ENCODE measurements at places on chromosomes 7 and 10.
A peak's percentile ranks its signal among the peaks of the same experiment; 100 is the strongest.

GRCh38 chr7:139916717-139917395 is 87.8 kb downstream of the TBXAS1 start:
- no peak for DNase-seq

GRCh38 chr7:34115503-34115902 is 210.2 kb downstream of the BMPER start:
- no peak for DNase-seq

DNA sequence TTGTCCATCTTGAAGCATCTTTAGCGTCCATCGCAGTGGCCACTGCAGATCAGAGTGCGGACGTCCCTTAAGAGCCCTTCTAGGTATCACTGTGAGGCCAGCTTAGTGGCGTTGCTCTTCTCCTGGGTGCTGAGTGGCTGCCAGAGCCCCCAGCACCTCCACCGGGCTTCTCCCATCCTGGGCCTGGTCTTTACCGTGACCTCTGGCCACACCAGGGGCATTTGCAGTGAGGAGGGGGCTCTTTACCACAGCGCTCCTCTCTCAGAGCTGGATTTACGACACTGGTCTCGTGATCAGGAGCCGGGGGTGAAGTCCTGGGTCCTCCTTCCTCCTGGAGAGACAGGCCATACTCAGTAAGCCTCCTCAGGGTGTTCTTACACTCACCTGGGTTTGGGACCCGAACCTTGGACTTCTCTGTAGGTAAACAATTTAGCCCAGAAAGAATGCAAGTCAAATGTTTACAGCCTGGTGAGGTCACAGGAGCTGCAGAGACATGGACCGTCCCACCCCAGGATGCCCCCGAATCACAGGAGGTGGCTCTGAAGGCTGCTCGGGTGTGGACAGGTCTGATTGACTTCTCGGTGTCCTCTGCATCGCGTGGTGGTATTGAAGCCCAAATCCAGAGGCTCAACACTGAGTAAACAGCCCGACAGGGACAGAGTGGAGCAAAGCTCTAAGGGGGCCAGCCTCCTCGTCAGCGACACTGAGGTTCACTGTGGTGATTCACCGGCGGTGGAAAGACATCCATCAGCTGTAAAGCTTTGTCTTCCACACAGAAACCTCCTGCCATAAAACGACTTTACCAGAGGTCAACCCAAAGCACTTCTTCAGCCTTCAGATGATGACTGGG is 33.0 kb downstream of the JAKMIP3 start:
- DNase-seq, result no peak

DNA sequence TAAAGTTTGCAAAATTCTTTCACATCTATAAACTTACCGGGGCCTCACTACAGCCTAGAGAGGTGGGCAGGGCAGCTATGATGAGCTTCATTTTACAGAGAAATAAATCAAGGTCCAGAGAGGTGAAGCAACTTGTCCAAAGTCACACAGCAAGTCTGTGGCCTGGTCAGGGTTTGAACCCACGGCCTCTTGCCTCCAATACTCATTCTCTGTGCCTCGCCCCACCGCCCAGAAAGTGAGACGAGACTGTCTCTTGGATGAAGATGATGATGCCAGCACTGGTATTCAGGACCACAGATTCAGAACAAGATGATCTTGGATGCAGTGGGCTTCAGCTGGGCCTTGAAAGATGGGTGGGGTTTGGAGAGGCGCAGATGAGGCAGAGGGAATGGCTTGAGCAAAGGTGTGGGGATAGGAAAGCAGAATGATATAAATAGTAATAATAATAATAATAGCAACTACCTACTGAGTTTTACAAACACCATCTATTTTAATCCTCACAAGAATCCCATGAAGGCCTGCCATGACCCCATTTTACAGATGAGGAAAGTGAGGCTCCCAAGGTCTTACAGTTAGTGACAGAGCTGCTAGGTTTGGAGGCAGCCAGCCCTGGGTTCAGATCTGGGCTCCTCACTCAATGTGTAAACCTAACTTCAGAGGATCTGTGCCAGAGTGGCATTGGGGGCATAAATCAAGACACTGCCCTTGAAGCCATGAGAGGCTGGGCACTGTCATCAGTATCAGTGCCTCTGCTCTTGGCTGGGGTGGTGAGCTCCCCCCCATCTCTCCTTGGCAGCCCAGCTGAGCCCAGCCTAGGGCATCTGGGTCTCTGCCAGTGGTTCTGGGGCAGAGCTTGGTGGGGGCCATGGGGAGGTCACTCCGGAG is 70.0 kb downstream of the NEURL1 start:
- DNase-seq, result no peak

- no peak for DNase-seq
Measured at GRCh38 chr10:46215426-46215825, 71.4 kb upstream of the ANTXRL start.

- DNase-seq, result no peak
Measured at GRCh38 chr10:70542565-70542938, 60.0 kb downstream of the PRF1 start.

- DNase-seq, result no peak
Measured at GRCh38 chr10:122298206-122298597, 27.1 kb downstream of the BTBD16 start.

DNA sequence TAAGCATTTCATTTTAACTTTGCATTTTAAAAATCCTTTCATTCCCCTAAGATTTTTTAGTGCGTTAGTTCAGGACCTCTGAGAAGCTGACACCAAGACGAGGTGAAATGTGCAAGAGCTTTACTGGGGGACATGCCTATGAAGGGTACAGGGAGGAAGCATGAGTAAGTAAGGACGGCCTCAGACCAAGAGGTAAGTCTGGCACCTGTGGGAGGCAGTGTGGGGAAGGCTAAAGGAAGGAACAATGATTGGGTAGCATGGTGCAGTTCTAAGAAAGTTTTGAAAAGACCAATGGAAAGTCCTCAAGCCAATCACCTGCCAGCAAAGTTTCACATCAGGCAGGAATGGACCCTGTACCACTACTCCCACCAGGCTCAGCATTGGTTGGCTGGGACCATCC is 369.2 kb downstream of the GFRA1 start:
- DNase-seq, result no peak

GRCh38 chr7:8783229-8783628 is 349.8 kb downstream of the NXPH1 start:
- no peak for DNase-seq

DNA sequence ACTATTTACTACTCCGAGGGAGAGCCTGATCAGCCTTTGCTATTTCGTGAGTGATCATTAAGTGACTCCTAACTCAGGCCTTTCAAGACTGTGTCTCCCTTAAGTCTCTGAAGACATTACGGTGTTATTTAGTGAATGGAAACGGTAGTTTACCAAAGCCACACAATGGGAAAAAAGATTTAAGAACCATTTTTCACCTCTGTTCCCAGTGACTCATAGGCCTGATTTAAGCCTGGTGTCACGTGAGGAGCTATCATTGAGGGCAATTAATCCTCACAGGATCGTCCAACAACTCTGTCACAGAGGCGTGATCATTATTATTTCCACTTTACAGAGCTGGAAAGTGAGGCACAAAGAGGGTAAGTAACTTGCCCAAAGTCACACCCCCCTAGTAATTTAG is 20.3 kb downstream of the C10orf90 start:
- no peak for DNase-seq

DNA sequence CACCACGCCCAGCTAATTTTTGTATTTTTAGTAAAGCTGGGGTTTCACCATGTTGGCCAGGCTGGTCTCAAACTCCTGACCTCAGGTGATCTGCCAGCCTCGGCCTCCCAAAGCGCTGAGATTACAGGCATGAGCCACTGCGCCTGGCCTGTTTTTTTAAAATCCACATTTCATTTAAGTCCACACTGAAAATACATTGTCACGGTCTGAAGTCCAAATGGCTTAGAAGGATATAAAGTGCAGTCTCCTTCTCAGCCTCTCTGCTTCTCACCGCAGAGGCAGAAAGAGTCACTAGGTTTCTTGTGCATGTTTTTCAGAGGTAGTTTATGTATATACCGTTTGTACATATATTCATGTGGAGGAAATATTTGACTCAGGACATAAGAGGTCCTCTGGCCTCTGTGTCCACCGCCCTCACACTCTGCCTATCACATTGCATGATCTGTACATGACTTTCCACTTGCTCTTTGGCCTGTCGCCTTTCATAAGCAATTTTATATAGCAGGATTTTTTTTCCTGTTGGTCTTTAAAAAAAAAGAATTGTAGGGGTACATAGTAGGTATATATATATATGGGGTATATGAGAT is 42.9 kb downstream of the BLNK start:
- DNase-seq, result no peak

DNA sequence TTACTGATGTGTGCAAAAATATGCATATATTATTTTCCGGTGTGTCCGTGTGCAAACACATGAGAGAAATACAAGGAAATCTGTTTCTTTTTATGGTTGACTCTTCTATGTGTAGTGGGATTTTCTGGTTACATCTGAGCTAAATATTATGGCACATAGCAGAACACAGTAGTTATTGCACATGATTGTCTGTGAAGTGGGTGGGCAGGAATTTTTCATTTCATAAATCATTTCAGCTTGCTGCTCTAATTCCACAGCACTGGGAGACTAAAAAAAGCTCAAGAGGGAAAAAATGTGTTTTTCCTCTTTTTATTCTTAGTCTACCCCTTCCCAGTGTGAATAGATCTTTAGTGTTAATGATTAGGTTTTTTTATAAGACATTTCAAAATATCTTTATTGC is 197.9 kb downstream of the MBL2 start:
- DNase-seq, result no peak

DNA sequence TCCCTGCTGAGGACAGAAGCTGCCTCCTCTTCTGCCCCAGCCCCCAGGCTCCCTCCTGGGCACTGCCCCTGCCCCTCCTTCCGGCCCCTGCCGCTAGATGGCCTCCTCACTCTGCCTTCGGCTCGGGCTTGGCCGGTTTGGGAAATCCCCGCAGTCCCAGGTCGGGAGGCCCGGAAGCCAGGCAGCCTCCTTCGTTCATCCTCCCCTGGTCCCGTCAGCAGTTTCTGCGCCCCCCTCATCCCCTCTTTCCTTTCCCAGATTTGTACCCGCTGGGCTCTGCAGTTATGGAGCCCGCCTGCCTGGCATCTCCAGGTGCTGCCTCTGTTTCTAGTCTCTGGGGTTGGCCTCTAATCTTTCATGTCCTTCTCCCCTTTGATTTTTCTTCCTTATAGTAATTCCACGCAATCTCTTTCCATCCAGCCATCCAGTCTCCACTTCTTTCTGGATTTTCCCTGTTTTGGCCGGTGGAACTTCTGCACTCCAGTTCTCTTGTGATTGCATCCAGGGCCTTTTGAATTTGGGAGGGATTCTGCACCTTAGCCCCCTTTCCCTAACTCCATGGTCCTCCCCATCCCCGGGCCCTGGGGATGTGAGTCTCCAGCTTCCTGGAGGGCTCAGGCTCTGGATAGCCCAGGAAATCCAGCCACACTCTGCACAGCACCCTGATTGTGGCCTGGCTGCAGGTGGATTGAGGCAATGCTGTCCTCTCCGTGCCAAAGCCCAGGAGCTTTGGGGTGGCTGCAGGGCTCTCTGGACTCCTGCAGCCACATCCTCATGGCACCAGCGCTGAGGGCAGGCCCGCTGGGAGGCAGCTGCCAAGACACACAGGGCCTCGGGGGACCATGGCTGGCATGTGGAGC is 3.3 kb upstream of the SHH start:
- DNase-seq, result peak; percentile 50

DNA sequence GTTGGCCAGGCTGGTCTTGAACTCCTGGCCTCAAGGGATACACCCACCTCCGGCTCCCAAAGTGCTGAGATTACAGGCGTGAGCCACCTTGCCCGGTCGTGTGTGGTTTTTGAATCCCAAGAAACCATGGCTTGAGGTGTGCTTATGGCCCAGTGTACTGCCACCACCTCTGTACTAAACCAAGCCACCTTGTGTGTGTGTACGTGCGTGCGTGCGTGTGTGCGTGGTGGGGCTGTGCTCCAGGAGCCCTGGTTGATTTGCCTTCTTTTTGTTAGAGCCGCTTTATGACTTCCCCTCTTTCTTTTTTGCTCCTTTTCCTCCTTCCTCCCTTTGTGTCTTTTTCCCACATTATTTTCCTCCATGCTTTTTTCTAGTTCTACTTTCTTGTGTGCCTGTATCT is 121.4 kb downstream of the CAMK1D start:
- no peak for DNase-seq

GRCh38 chr10:116688741-116689495 is 53.4 kb downstream of the HSPA12A start:
- DNase-seq, result no peak

DNA sequence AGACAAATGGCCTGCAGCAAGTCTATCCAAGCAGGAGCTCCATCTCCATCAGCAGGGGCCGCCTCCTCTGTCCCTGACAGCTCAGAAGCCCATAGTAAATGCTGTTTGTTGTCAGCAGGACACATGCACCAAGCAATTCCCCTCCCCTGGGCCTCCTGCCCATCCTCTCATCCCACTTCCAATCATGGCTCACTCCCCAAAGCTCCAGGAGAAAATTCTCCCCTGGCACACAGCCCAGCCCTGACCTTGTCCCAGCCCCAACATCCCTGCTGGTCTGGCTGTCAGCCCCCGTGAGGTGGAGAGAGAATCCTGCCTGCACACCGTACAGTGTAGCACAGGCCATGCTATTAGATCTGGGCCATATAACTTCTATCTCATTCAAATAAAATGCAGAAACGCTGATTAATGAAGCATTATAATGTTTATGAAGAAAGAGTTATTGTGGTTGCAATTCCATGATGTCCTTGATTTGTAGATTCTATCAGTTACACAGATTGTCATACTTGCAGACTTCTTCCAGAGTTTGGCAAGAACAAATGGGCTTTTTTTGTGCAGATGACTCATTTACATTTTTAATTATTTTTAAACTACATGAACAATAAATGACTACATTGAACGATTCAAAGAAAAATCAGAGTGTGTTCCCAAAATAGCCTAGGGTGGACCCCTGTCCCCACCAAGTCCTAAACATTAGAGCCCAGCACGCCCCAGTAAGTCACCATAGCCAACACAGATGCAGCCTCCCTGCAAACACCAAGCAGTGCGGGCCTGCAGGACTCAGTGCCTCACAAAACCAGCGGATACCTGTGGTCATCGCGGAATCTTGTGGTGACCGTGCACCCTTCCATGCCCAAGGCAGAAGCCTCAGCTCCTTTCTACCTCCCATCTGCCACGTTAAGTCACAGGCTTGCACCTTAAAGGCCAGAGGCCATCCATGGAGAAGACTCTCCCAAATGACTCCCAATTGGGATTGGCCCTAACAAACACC is 70.1 kb downstream of the COBL start:
- DNase-seq, result peak; percentile 84

DNA sequence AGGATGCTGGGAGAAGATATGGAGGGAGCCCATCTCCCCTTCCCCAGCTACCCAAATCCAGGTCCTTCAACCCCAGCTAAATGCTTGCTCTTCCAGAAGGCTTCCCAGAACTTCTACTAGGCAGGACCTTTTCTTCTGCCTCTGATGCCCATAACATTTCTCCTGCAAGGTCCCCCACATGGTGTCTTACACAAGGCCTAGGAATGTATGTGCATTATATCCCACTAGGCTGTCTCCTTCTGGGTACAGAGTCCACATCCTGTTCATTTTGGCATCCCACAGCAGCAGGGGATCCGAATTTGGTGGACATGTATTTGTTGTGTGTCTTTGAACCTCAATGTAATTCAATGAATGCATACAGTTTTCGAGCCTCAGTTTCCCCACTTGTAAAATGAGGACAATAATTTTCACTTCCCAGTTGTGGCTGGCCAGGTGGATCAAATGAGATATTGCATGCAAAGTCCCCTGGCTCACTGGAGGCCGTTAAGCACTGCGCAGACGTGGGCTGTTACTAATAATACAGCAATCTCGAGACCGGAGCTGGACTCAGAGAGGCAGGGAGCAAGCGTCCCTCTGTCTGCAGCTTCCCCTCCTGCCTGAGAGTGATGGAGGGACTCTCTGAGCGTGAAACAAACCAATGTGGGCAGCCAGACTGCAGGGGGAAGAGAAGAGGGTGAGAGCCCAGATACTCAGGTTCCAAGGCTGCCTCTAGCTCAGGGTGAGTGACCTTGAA is 18.6 kb upstream of the YWHAG start:
- no peak for DNase-seq
